ENCODE measurements at places on chromosomes 4 and X.

- DNase-seq: no peak
Measured at GRCh38 chr4:150342945-150343344, 239.0 kb upstream of the MAB21L2 start.

DNA sequence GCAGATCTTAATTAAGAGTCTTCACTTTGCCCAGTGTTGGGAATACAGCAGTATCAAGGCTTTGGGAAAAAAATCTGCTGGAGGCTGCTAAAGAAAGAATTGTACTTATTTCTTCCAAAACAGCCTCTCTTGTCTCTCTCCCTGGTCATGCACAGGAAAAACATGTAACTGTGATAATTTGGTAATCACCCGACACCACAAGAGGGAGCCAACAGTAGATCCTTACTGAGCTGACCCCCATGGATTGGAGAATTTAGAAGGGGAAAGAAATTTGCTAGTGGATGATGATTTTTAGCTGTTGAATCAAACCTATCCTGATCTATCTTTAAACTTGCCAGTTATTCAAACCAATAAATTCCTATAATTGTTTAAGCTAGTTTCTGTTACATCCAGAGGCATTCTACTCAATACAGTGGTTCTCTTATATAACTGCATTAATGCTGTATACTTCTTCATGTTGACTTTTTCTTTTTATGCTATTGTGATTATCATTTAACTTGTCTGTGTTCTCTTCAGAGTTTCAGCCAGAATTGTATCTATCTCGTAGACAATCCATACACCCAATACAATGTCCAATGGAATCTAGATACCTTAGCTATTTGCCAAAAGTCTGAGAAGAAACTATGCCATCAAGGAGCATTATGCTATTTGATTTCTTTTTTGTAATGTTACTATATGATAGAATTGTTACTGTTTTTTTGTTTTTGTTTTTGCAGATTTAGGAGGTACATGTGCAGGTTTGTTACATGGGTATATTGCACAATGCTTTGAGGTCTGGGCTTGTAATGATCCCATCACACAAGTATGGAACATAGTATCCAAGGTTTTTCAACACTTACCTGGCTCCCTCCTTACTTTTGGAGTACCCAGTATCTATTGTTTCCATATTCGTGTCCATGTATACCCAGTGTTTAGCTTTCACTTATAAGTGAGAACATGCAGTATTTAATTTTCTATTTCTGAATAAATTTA lies 31.3 kb upstream of the ARHGEF38 start:
- DNase-seq: no peak

- no peak for DNase-seq
Measured at GRCh38 chrX:16213961-16214360, 46.7 kb downstream of the MAGEB17 start.

DNA sequence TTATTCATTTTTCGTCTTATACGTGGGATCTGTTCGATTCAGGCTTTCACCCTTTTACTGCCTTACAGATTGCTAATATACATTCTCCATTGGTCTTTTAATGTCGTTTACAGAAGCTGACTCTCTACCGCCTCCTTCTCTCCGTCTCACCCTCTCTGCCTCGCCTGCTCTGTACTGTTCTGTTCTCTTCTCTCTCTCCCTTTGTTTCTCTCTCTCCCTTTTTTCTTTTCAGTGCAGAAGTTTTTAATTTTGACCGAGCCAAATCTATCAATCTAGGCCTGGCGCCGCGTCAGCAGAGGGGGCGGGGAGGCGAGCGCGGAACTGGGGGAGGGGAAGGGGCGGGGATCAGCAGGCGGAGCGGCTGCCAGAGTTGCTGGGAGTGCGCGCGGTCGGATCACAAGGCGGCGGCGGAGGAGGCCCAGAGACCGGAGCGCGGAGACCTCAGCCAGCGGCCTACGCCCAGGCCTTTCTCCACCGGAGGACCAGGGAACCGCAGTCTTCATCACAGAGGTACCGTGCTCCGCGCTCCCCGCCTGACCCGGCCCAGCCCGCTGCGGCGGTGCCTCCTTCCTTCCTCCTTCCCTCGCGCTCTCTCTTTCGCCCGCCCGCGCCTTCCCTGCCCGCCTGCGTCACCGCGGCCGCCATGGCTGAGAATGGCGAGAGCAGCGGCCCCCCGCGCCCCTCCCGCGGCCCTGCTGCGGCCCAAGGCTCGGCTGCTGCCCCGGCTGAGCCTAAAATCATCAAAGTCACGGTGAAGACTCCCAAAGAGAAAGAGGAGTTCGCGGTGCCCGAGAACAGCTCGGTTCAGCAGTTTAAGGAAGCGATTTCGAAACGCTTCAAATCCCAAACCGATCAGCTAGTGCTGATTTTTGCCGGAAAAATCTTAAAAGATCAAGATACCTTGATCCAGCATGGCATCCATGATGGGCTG lies at the start of gene UBQLN2:
TSS of gene UBQLN2 (plus strand) at position 397 of the 931 bp plus-strand sequence. CDS start at position 644, 247 bp downstream.
- DNase-seq: peak; percentile 50

GRCh38 chr4:53709693-53710092 lies 118.4 kb upstream of the LNX1 start:
- DNase-seq: no peak

Measured in stimulated activated CD8-positive, alpha-beta memory T cell treated with anti-CD3 and anti-CD28 coated beads, Interleukin-7, amount 100 ng/mL, for 24 hours (primary cell).